ENCODE measurements at places on chromosomes 6 and 20.

DNA sequence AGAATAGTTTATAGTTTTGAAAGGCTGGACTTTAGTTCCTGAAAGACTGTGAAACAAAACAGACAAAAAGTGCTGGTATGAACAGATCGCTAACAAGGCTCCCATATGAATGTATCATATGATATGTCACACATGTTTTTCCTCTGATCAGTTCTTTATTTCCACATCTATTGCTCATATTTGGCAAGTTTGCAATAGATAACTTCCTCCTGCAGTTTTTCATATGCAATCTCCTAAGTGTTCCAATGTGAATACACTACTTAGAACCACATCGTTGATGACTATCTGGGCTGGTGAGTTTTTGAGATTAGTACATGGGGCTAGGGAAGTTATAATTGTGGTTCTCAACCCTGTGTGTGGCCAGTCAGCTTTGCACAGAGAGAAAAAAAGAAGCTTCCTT lies 23.1 kb downstream of the CRYBG1 start:
- no peak for DNase-seq

DNA sequence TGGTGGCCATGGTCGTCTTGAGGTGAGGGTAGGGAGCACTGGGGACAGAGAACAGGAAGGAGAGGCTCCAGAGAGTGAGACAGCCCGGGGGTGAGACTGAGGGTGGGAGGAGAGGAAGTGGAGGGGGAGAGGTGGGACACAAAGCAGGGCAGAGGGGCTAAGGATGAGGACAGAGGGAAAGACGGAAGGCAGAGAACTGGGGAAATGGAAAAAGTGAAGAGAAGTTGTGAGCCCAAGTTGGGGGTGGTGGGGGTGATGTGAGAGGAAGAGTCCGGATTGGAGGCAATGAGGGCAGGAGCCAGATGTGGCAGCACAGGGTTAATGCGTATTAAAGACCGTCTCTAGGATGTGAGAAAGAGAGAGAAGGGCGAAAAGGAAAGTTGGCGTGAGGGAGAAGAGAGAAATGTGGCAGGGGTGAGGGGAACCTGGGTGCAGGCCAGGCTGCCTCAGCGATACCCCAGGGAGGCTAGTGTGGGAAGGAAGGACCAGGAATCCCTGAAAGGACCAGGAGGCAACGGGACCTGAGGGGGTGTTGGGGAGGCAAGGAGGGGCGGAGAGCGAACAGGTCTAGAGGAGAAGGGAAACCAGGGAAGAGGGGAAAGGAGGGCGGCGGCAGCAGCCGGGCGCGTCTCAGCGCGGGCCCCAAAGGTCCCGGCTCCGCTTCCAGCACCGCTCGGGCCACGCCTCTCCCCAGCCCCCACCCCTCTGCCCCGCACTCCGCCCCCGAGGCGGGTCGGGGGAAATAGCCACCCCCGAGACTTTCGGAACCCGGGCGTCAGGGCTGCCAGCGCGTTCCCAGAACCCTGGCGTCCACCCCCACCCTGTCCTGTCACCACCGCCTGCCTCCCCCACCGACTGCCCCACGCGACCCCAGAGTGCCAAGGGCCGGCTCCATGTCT lies at the start of gene PPP1R18:
Gene PPP1R18 (minus strand): TSS at position 637 of the 899 bp plus-strand sequence. CDS start 627 bp downstream, at position 10.
- peak; percentile 31 for DNase-seq

GRCh38 chr6:81086991-81087390 lies 665.5 kb downstream of the TENT5A start:
- no peak for DNase-seq

DNA sequence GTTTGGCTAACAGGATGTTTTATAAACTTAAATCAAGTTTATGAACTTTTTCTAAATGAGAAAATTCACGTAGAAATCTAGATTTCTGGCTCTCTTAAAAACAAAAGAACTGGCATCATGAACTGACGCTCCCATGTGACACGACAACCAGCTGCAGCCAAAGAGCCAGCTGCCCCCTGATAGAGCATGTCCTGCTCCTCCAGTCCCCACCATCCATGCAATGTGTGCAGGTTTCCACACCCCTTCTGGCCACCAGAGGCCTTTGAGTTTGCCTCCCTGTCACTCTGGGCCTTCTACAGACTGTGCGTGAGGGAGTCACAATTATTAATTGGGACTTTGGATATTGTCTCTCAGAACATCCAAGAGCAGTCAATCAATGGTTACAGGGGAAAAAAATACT lies 1.6 kb upstream of the GPLD1 start:
- DNase-seq, result no peak

DNA sequence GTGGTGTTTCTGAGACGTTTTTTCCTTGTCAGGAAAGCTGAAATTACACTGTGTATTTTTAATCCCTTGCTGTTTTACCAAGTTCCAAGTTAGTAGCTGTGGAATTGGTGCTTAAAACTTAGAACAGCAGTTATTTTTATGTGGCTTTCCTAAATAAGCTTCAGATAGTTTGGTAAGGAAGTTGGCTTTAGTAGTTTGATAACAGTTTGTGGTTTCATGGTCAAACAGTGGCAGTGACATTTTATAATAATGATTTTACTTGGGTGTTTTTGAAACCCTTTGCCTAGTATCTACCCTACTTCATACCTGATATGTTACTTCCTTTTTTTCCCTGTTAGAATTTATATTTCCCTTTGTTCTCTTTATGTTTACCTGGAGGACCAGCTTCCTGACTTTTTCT lies 164.9 kb downstream of the JARID2 start:
- DNase-seq, result no peak

- DNase-seq, result no peak
These were observed 32.8 kb upstream of the GMPR start for GRCh38 chr6:16205377-16206144.

- no peak for DNase-seq
These were observed 60.7 kb downstream of the EYA4 start for GRCh38 chr6:133301835-133302234.

GRCh38 chr6:42335896-42336295 lies 115.8 kb downstream of the TRERF1 start:
- no peak for DNase-seq

- no peak for DNase-seq
These were observed 253.2 kb downstream of the UST start for GRCh38 chr6:148999929-149000468.

- no peak for DNase-seq
These were observed 2.5 kb downstream of the AKIRIN2 start for GRCh38 chr6:87699576-87699975.

DNA sequence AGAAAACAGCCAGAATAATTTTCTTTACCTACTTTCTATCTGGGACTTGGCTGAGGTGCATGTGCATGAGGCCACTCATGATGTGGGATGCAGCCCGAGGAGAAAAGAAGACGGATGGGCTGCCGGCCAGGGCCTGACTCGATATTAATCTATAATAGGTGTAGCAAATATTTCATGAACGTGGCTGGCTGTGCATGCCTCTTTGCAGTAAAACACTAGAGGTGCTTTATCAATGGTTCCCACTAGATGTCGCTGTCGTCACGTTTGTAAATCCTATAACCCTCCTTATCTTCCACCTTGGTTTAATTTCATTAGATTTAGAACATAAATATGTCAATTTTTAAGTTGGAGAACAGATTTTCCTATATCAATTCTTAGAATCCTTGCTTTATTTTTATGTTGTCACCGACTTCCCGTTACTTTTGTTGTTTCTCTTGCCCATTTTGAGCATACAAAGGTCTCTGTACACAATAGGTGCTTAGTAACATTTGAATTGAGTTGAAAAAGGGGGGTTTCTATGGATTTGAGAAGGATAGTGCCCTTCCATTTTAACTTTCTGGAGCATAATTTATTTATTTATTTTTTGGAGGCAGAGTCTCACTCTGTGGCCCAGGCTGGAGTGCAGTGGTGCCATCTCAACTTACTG lies 19.6 kb upstream of the FERMT1 start:
- peak; percentile 6 for DNase-seq

GRCh38 chr6:3751730-3752530 lies 417 bp upstream of the PXDC1 start:
- peak; percentile 42 for DNase-seq

- DNase-seq, result no peak
These were observed 47.5 kb upstream of the PROKR2 start for GRCh38 chr20:5364136-5364821.

DNA sequence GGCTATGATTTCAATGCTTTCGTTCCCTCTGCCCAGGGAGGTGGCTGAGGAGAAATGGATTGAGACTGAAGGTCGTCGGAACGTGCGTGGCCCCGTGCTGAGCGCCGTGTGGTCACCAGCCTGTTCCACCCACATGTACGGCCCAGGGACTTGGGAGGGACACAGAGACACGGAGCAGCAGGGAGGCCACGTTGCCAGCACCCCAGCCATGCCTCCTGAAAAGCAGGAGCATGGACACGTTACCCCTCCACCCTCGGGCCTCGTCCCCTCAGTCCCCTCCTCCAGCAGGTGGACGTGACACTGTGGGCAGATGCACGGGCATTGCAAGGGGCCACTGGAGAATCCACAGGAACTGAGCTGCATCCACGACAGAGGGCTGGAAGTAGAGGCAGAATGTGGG lies 133.1 kb upstream of the CST7 start:
- DNase-seq, result no peak

GRCh38 chr6:127420556-127420955 lies 38.6 kb downstream of the KIAA0408 start:
- DNase-seq, result peak; percentile 36

DNA sequence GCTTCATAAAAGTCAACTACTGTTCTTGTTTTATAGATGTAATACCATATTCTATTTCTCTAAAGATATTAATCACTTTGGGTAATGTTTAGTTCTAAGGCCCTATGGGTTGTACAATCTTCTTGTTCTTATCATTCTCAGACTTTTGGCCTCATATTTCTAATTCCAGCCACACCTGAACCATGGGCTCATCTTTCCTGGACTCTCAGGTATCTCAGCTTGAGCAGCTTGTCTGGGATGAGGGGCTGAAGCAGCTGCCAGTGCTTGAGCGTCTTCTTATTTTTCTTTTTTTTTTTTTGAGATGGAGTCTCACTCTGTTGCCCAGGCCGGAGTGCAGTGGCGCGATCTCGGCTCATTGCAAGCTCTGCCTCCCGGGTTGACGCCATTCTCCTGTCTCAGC lies 150.2 kb downstream of the KIF6 start:
- DNase-seq, result no peak

DNA sequence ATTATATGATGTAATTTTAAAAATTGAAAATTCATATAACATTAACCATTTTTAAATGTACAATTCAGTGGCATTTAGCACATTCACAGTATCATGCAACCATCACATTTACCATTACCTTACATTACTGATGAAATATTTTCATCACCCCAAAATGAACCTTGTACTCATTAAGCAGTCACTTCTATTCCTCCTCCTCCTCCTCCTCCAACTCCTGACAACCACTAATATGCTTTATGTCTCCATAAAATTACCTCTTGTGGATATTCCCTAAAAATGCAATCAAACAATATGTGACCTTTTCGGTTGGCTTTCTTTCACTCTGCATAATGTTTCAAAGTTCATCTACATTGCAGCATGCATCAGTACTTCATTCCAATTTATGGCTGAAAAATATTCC lies 45.2 kb downstream of the ZHX3 start:
- no peak for DNase-seq

GRCh38 chr20:43463527-43464218 lies 6.0 kb downstream of the SRSF6 start:
- no peak for DNase-seq

- no peak for DNase-seq
These were observed 33.0 kb downstream of the BACH2 start for GRCh38 chr6:90263633-90264032.

- no peak for DNase-seq
These were observed 82.7 kb downstream of the MDN1 start for GRCh38 chr6:89736893-89737292.

DNA sequence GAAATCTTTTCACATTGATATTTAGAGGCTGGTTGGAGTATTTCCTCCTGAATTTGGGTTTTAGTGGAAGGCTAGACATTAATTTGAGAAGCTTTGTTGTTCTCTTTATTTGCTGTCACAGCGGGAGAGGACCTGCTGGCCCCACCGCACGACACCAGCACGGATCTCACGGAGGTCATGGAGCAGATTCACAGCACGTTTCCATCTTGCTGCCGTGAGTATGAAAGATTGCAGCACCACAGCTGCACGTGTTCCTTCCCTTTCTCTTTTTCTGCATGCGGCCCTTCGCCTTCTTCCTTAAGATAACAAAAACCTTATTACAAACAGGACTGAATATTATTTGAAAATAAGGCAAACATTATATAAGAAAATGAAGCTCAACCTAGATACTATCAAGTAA lies 555.5 kb downstream of the UTRN start:
- DNase-seq, result no peak

GRCh38 chr20:20333866-20334265 lies 34.0 kb upstream of the INSM1 start:
- no peak for DNase-seq

DNA sequence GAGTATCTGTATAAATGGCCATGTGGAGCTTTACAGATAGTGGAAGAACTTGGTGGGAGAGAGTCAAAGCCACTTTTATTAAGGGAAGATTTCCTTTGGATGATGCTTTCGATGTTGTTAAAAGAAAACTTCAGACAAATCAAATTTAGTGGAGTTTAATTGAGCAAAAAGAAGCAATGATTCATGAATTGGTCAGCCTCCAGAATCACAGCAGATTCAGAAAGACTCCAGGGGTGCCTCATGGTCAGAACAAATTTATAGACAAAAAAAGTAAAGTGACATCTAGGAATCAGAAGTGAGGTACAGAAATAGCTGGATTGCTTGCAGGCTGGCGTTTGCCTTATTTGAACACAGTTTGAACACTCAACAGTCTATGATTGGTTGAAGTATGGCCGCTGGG lies 5.3 kb upstream of the CGA start:
- DNase-seq, result no peak

- DNase-seq, result no peak
These were observed 453.5 kb upstream of the SULF2 start for GRCh38 chr20:48238781-48239180.

DNA sequence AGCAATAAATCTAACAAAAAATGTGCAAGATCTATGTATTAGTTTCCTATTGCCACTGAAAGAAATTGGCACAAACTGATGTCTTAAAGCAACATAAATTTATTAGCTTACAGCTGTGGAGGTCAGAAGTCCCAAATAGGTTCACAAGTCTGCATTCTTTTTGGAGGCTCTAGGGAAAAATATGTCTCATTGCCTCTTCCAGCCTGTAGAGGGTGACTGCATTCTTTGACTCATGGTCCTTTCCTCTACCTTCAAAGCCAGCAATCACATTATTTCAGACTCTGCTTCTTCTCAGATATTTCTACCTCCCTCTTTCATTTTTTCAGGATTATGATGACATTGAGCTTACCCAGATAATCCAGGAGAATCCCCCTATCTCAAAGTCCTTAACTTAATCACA lies 1531.1 kb downstream of the KHDRBS2 start:
- DNase-seq, result no peak

DNA sequence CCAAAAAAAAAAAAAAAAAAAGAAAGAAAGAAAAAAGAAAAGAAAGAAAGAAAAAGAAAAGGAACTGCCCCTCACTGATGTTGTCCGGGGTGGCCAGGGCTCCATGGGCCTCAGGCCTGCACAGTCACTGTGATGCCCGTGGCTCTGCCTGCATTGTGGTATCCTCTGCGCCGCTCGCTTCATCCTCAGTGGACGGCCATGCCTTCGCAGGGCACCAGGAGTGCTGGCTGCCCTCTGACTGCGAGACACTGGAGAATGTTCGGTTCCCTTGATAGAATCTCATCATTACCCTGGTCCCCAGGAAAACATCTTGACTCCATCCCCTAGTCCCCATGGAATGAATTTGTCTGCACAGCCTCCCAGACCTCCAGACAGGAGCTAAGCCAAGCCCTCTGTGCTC lies 61.7 kb downstream of the TMEM242 start:
- DNase-seq, result no peak
